GM12892 (cell line): ENCODE measurements at places on chromosomes 5 and 9.

DNA sequence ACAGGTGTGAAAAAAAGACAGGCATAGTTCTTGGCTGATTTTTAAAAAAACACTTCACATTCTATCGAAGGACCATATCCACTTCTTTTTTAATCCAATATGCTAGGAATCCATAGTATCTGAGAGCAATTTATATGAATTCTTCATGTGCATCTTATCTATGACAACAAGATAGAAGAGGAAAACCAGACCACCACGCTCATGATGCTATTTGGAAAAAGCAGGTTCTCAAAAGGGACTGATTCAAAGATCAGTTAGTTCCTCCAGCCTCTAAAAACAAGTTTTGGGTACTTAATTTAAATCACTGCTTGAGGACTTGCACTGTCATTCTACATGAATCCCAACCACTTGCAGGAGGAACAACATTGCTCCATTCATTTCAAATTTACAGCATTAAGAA, 6.3 kb downstream of the MEF2C start:
- no peak for DNase-seq

- DNase-seq, result no peak
Observed at GRCh38 chr9:7316967-7317366, 482.6 kb downstream of the DMAC1 start.

- DNase-seq, result no peak
Observed at GRCh38 chr9:136567651-136568287, 21.9 kb upstream of the NOTCH1 start.

DNA sequence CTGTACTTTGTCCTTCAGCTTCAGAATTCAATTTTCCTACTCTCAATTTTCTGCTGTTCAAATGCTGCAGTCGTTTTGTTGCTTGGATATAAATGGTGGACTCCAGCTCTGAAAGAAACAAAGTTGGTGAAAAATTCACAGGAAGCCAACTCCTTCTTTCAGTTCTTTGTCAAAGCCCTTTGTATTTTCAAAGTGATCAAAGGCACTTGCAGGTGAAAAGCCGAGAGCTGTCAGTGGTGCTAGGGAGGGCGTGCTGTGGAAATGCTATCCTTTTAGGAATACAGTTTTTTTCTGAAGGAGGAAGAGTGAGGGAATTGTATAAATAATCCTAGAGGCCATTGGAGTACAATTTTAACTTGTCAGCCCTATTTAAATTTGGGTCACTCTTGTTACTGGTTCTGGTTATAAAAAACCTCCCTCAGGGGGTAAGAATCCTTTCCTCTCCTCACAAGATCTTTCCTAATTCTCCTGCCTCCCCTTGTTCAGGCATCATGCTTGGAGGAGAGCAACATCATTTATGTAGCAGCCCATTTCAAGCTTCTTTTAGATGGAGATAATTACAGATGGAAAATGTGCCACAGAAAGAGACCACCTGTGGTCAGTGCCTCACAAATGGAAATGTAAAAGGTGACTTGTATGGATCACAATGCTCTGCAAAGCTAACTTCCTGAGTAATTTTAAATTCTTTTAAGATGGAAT, 62.5 kb upstream of the GHR start:
- no peak for DNase-seq

DNA sequence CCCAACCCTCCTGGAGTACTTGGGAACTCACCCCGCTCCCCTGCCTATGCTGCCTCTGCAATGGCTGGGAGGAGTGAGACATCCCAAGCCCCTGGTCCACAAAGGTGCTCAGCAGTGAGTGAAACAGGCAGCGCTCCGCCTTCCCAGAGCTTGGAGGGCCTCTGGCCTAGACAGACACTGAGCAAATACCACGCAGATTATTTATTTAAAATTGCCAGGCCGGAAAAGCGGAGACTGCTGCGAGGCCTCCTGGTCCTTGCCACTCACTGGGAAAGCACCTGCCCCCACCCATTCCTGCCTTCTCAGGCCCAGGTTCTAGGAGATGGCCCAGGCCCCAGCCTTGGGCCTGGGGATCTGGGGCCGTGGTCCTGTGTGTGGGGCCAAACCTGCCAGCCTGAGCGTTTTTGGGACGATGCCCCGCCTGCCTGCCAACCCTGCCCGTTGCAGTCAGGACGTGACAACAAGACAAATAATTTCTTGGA, 17.4 kb downstream of the FGF18 start:
- no peak for DNase-seq

GRCh38 chr5:131679911-131680310, 44.9 kb upstream of the RAPGEF6 start:
- no peak for DNase-seq

DNA sequence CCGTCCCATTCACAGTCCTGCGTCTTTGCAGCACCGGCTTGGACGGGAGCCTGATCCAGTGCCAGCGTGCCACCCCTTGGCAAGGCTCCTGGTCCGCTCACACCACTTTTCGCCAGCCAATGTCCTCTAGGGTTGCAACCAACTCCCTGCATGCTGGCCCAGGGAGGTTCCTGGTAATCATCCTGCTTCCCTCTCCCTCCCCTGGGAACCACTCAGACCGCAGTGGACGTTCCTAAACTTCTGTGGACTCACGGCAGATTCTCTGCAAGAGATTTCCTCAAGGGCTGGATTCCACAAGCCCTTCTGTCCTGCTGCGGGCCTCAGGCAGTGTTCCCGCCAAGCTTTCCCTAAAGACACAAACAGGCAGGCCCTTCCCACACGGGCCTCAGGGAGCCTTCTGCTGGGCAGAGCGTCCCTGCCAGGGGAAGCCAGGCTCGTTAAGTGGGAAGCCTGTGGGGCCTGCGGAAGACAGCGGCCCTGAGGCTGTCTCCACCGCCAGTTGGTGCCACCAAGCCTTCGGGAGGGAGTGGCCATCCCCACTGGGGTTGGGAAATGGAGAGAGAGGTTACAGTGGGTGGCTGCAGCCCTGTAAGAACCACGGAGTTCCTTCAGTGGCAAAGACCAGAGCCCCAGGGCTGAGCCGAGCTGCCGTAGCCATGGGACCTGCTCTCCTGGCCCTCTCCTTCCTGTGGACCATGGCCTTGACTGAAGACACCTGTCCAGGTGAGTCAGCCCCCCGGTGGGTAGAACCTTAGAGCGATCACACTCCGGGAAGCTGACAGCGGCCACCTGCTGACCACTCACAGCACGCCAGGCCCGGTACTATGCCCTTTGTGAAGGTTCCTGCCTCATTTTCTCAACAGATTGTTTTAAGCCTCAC, 16.4 kb upstream of the FCN2 start:
- no peak for DNase-seq

DNA sequence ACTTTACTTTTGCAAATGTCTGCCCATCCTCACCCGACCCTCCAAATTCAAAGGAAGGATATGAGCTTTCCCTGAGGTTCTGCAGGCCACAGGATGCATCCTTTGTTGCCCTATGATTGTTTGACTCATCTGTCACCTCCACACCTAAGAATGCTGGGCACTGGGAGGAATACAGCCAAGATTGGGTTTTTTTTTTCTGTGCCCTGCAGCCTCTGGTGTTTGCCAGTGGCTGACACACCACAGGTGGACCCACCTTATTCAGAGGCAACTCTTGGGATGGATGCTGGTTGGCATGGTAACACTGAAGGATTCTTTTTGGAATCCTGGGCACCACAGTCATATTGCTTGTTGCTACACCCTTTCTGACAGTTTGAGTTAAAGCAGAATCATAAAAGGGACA, 29.7 kb downstream of the C9orf152 start:
- DNase-seq, result no peak

DNA sequence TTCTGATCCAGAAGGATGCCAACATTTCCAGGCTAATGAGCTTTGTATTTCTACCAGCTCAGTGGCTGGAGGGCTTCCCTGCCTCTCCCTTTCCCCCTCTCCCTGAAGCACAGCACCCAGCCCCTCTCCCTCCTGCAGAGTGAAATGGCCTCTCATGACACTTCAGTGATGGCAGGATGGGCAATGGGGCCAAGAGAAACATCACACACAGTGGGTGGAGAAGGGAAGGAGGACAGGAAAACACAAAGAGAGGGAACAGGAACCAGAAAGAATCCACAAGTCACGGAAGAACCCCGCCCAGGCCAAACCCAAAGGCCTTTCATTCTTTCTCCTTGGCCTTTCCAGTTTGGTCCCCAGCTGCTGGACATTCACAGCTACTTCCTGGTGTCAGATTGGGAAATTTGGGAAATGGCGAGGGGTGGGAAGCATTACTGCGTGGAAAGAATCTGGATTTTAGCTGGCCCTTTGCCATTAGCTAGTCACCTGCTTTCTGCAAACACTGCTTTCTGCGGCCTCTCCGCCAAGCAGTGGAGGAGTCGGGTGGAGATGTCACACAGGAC, 82.6 kb downstream of the GLDC start:
- DNase-seq, result no peak

GRCh38 chr5:60851626-60852025, 7.6 kb upstream of the ELOVL7 start:
- no peak for DNase-seq

- no peak for DNase-seq
Observed at GRCh38 chr9:17137566-17137965, 2.7 kb downstream of the CNTLN start.

- no peak for DNase-seq
Observed at GRCh38 chr5:118561971-118562370, 426.4 kb downstream of the DTWD2 start.

- no peak for DNase-seq
Observed at GRCh38 chr5:134139891-134140469, 25.5 kb downstream of the TCF7 start.

DNA sequence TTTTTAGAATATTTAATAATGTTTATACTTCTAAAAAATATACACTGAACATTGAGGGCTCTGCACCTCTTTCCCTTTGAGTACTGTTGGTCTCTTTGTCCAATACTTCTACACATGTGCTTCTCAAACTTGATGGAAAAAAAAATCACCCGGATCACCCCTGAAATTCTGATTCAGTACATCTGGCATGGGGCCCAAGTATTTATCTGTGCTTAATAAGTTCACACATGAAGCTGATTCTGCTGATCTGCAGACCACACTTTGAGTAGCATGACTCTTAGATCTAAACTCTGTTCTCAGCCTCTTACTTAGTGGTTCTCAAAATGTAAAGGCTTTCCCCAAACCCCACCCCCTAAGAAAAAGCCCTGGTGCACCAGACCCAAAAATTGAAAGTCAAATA, 12.0 kb downstream of the RUSC2 start:
- DNase-seq, result no peak

- no peak for DNase-seq
Observed at GRCh38 chr5:116320486-116320885, 235.7 kb downstream of the COMMD10 start.

GRCh38 chr9:127763918-127764384, 14.5 kb downstream of the SH2D3C start:
- DNase-seq, result no peak

GRCh38 chr9:21836437-21837161, 34.2 kb downstream of the MTAP start:
- no peak for DNase-seq

DNA sequence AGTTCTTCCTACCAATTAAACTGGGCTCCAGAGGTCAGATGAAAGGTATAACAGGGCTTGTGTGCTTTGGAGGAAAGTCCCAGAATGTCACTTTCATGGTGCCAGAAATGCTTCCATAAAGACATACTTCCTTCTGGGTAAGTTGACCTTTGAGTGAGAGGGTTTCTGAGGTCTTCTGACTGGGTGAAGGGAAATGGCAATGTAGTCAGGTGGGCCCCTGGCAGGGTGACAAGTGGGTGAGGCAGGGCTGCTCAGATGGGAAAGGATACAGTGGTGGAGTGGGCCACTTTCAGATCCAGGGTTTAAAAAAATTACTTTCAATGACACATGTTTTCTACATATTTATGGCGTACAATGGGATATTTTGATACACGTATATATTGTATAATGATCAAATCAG, 136.5 kb upstream of the PITX1 start:
- no peak for DNase-seq

- no peak for DNase-seq
Observed at GRCh38 chr5:75234251-75234650, 2.4 kb downstream of the ANKRD31 start.

GRCh38 chr5:172248637-172249036, 34.9 kb downstream of the UBTD2 start:
- DNase-seq, result no peak

DNA sequence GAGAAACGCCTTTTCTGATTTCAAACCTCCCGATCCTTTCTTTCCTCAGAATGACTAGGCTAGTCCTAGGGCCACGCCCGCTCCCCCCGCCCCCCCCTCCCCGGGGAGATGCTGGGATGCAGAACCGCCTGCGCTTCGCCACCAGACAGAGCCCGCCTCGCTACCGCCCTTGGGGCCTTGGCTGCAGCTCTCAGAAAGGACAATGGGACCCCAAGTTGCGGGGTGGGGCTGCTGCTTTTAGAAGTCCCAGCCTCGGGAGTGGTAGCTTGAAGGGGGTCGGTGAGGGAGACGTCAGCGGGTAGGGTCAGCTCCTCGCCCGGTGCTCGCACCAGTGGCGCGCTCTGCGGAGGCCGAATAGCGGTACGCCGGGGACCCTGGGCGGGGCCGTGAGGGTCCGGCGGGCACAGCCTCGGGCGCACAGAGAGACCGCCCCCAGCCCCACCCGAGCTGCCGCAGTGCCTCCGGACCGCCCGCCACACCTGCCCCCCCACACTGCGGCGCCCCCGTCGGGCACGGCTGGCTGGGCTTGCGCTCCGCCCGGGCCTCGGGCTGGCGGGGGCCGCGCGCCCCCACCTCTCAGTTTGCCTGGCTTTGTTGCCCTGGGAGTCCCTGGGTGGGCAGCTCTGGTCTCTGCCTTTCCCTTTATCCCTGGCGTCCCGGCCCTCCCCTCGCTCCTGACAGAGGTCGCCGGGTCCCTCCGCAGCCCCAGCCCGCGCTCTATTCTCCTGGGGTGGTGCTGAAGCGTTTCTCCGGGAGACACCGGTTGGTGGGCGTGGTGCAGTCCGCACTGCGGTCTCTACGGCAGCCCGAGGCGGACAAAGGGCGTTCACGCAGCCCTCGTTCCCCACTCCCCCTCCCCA, 1.2 kb downstream of the MAP1B start:
- peak; percentile 30 for DNase-seq

GRCh38 chr9:79929285-79929684, 357.5 kb downstream of the TLE4 start:
- DNase-seq, result no peak

DNA sequence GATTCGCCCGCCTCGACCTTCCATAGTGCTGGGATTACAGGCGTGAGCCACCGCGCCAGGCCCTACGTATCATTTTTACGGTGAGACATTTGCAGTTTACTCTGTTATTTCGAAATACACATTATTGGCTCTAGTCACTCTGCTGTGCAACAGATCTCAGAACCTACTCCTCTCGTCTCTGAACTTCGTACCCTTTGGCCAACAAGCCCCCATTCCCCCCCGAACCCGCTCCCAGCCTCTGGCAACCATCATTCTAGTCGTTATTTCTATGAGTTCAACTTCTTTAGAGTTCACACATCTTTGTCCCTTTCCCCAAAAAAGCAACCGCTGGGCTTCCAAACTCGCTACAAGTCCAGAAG, 735 bp downstream of the PTGR1 start:
- DNase-seq, result no peak

DNA sequence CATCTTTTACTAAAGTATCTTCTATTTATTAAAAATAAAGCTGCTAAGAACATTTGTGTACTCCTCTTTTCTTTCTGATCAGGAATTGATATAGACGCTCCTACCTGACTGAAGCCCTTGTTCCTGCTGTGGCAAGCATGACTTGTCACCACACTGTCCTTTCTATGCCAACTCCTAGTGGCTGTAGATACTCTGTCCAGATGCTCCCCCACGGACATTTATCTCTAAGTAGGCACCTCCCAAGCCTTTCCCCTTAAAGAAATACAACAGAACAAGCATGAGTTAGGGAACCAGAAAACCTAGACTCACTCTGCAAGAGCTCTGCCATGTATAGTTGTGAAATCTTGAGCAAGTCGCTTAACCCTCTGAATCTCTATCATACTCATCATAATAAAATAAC, 53.2 kb downstream of the FAM114A2 start:
- no peak for DNase-seq

GRCh38 chr5:143102411-143102810, 301.1 kb downstream of the NR3C1 start:
- no peak for DNase-seq
